H7 (cell line): ENCODE measurements at places on chromosomes 12 and 14.

DNA sequence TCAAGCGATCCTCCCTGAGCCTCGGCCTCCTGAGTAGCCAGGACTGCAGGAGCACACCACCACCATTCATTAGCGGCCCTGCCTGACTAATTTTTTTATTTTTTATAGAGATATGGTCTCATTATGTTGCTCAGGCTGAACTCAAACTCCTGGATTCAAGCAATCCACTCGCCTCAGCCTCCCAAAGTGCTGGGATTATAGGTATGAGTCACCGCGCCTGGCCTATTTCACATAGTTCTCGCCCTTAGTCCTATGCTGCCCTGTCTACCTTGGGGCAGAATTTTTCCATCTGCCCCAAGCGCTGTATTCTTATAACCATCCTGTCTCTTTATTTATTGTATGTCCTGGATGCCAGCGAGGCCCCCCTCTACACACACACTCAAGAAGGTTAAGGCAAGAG lies 50.9 kb upstream of the BCL2L14 start:
- DNase-seq, result no peak

- peak; percentile 78 for DNase-seq
Observed at GRCh38 chr14:99660794-99661193, 15.9 kb downstream of the HHIPL1 start.

DNA sequence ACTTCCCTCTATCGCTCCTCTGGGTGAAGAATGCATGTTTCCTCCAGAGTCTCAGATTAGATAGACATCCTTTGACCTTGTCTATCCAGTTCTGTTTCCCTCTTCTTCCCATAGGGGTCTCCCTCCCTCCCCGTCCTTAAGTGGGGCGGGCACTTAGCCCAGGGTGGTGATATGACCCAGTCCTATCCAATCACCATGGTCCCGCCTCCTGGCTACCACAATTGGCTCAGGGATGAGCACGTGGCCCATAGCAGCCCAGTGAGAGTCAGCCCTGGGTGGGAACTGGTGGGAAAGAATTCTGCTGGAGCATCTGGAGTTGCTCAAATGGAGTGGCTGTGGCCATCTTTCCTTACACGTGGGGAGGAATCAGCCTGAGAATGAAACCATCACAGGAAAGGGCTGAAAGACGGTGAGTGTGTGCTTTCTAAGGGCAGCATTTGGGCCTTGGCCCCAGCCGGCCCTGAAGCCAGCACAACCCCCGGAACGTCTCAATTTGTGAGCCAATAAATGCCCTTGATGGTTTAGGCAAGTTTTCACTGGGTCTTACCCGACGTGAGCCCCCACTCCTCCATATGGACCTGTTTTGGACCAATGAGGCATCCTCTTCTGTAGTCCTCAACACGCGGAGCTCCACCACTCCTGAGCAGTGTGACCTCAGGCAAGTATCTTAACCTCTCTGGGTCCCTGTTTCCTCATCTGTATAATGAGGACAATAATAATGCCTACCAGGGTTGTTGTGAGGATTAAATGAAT lies 14.4 kb upstream of the MLXIP start:
- peak; percentile 97 for DNase-seq

DNA sequence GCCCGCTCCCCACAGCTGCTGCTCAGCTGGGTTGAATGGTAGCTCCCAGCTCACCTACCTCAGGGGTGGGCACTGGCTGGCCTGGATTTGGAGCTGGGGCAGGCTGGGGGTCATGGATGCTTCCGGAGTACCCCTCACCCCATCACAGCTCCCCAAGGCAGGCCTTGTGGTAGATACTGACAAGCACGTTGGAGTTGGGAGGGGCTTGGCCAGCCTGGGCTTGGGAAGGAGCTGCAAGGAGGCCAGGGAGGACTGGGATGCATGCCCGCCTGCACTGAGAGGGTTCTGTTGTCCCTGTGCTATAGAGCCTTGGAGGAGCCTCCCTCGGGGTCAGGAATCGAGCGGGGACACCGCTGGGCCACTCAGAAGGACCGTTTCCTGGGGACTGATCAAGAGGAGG lies 14.2 kb downstream of the TMEM63C start:
- DNase-seq, result no peak

DNA sequence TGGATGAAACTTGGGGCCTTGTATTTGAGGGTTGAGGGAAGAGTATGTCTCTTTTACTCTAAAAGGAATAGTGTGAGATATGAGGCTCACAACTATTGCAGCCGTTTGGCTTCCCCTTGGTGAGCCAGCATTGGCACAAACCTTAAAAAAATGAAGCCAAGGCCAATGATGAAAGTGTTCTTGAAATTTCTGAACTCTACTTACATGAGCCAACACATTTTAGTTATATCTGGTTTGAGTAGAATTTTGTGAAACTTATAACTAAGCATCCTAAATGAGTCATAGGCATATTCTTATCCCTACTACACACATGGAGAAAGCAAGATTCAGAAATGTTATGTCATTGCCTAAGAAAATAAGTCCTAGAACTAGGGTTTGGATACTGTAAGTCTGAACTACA lies 55.3 kb upstream of the ACSS3 start:
- no peak for DNase-seq

GRCh38 chr12:30142301-30142700 lies 358.6 kb upstream of the TMTC1 start:
- DNase-seq, result no peak

GRCh38 chr14:85533023-85533860 lies 3.3 kb downstream of the FLRT2 start:
- DNase-seq, result peak; percentile 84

DNA sequence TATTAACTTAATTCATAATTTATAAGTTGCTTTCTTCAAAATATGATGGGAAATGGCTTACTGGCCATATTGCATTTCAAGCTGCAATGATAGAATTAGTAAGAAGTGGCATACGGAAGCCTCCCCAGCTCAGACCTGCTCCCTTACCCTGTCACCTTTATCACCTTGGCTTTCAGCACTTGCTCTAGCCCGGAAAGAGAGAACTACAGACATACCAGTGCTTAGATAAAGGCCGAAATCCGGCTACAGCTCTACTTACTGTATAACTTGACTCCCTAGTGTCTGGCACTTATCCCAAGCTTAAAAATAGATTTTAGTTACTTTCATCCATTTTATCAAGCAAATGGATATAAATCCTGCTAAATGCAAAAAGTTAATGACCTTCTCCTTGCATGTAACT lies 42.5 kb downstream of the PKP2 start:
- no peak for DNase-seq

GRCh38 chr12:95884998-95885397 lies 26.2 kb downstream of the SNRPF start:
- no peak for DNase-seq

DNA sequence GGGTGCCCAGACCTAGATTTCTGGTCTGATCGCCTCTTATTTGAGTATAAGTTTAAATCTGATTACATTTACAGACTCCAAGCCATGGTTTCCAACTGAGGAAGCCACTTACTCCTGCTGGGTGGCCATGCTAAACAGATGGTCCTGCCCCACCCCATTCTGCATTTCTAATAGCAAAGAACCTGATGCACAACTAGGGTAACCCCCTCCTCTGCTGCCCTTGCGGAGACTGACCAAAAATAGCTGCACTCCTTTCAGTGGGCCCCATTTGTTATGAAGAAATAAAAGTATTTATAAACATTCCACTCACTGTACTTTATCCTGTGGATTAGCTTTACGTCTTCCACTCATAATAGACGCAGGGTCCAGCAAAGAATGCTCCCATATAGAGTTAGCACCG lies 6.8 kb downstream of the GIT2 start:
- no peak for DNase-seq

- DNase-seq, result peak; percentile 98
Observed at GRCh38 chr12:57005980-57006808, at the start of gene ZBTB39. Gene ZBTB39 (minus strand): TSS chr12:57006546. CDS start chr12:57004917, 1,629 bp downstream.

DNA sequence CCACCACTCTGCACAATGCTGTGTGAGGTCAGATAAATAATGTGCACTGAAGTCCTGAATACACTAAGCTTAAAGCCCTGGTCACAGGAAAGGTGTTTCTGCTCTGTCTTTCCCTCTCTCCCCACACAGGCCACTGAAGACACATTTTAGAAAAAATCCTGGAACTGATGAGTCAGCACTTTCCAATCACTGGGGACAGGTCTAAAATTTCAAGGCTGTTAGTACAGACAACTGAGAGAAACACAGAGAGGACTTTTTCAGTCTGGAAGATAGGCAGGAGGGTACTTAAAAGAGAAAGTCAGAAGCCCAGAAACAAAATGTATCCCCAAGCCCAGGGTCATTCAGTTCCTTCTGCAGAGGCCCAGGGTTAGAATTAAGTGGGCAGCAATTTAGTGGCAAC lies 333.9 kb upstream of the CCDC196 start:
- DNase-seq, result no peak

DNA sequence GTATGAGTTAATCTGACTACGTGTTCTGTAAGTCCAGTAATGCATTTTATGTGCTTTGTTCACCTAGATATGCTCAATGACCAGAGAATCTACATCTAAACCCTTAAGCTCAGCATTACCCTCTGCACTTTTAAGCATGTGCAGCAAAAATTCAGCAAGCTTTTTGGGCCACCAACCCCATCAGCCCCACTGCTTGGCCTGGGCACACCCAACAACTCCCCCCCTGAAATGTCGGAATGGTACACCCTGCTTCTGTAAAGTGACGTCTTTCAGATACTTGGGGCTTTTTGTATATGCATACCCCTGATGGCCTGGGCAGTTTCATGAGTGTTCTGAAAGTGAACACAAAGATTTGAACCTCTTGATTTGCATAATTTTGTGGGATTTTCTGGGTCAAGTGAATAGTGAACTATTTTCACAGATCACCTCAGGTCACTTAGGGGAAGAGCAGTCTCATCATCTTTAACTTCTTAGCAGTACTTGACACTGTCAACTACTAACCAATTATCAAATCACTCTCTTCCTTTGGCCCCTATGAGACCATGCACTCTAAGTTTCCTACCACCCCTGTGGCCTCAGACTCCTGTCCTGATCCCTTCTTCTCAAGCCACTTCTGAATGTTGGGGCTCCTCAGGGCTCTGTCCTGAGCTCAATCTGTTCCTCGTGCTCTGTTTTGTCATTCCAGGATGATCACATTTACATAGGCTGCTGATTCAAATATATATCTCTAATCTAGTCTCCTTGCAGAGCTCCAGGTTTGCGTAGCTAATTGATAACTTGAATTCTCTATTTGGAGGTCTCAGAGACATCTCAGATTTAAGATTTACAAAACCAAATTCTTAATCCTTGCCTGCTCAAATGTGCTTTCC lies 36.3 kb upstream of the PPM1A start:
- DNase-seq, result no peak

DNA sequence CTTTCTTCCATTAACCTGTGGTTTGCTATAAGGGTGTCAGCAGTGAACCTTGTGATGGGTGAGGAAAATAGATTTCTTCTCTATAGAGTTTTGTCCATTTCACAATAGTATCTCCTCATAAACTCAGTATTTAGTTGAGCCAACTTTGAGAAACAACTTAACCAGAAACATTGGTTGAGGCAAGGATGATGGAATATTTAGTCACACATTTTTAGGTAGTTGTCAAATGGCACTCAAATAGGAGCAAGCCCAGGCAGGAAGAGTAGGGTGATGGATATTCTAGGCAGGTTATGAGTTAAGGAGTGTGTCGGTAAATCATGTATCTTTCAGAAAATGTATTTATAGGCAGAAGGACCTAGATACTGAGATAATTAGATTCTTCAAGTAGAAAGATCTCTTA lies 1267.6 kb downstream of the SLC16A7 start:
- DNase-seq, result no peak

- no peak for DNase-seq
Observed at GRCh38 chr12:1553987-1554982, 40.1 kb downstream of the FBXL14 start.

DNA sequence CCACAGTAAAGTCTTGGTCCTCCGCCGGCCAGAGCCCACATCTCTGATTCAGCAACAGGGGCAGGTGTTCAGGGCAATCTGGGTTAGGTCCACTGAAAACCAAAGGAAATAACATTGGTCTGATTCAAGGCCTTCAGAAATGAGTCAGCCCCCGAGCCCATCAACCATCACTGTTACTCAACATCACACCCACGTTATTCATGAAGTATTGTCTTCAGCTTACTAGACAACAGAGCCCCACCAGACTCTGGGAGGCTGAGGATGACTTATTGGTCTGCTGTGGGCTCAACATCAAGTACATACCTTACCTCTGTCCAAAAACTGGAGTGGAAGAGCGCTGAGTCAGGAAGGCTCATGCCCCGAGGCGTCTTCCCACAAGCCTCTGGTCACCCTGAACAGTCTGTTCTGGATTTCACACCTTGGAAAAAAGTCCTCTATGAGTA lies 97.5 kb downstream of the ZFP36L1 start:
- DNase-seq, result no peak

DNA sequence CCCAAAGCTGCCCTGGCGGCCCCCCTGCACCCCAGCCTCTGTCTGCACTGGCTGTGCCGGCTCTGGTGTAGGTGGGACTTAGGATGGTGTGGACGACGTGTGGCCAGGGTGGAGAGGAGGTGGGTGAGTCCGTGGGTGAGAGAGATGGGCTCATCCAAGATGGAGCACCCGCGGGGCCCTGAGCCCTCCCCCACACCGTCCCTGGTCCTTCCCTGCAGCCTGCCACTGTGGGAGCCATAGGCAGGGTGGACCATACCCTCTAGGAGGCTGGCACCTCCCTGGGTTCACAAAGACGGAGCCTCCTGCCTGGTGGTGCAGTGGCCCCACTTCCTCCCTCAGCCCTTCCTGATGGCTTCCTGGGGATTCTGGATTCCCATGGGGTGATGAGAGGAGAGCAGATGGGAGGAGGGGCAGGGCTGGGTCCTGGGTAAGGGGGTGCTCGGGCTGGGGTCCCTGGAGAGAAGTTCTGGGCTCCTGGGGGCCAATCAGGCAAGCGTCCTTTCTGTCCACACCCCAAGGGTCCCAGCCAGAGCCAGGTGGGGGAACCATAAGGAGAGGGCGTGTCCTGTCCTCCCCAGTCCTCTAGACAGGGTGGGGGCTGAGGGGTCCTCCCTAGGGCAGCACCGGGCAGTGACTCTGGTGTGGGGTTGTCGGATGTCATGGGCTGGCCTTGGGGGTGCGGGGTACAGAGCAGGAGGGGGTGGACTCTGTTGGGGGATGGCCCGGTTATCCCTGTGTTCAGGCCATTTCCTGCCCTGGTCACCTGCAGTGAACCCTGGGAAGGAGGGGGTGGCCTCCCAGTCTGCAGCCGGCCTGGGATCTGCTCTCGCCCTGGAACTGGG lies 384.8 kb downstream of the TMEM121 start:
- no peak for DNase-seq

GRCh38 chr12:51048661-51049251 lies 629 bp downstream of the LETMD1 start:
- DNase-seq, result no peak

- DNase-seq, result no peak
Observed at GRCh38 chr14:50040401-50040775, 76.0 kb downstream of the VCPKMT start.

- no peak for DNase-seq
Observed at GRCh38 chr12:125287155-125287847, 222.1 kb downstream of the AACS start.
